Left kidney (tissue), 8 donors: ENCODE measurements at places on chromosomes 7 and 10. TPM values are rescaled to one million over a fixed set of nuclear protein-coding genes. Genes with fewer than 3 reads are reported as not detected.

- no peak for DNase-seq
These were observed 47.7 kb downstream of the KIAA1217 start for GRCh38 chr10:24256619-24257107.

DNA sequence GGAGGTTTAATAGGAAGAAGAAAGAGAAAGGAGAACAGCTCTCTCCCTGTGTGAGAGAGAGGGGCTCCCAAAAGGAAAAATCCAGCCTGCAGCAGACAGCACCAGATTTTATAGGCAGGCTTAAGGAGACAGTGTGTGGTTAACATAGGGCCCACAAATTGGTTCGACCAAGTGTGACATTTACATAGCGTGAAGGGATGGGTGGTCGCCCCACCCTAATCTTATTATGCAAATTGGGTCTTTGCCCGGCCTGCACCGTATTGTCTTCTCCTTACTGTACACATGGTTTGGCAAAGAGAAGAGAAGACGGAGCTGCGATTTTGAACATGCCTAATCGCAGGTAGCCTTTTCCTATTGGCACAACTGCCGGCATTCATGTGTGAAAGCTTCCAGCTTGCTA, 756.3 kb downstream of the NXPH1 start:
- no peak for DNase-seq

GRCh38 chr7:17722798-17723197, 217.5 kb downstream of the SNX13 start:
- no peak for DNase-seq

GRCh38 chr7:36884910-36885309, 160.6 kb upstream of the AOAH start:
- DNase-seq = no peak

- DNase-seq = no peak
These were observed 31.3 kb downstream of the KIAA1217 start for GRCh38 chr10:24240041-24240751.

GRCh38 chr7:47813620-47814260, 134.5 kb downstream of the PKD1L1 start:
- no peak for DNase-seq

GRCh38 chr10:111856631-111857030, 326.9 kb downstream of the GPAM start:
- no peak for DNase-seq

DNA sequence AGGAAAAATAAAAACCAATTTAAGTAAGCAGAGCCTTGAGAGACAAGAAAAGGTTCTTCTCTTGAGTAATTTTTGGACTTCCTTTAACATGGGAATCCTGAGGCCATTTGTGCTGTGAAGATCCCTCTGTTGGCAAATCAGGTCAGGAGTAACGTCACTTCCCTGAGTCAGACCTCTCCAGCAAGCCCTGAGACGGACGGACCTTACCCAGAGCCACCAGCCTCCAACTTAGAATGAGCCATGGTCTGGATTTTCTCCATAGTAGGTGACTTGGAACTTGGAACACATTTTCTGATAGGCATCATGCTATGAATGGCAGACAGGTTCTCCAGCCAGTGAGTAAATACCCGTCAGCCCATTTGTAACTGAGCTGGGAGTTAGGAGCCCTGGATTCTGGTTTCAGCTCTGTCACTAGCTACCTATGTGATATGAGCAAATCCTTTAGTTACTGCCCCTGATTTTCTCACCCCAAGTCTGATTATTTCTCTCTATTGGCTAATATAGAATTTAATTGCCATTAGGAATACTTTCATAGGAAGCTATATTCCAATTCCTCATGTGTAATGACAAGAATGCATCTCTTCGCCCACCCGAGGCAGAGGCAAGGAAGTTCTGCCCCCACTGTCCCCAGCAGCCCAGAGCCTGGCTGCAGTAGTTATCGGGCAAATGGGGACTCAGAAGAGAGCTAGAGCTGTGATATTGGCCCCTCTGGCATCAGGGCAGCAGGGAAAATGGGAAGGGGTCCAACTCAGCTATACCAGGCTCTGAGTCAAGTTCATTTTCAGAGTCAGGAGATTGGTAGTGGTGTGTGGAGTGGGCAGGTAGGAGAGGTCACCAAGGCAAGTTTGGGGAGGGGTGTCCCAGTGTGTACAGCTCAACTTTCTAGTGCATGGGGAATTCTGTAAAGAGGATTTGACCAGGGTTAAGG, 153.7 kb upstream of the AGK start:
- no peak for DNase-seq

GRCh38 chr10:120336911-120337540, 120.0 kb upstream of the PLPP4 start:
- peak; percentile 33 for DNase-seq

Gene CASP7
- 28.7 TPM for polyA plus RNA-seq

Gene SPDYE1
- 2.1 TPM for polyA plus RNA-seq

Gene VTI1A
- 26.2 TPM for polyA plus RNA-seq
